ENCODE measurements at places on chromosomes 5 and 9. TPM values are rescaled to one million over a fixed set of nuclear protein-coding genes. Genes with fewer than 3 reads are reported as not detected.

Gene RETREG1
- total RNA-seq: 1.7 TPM

Gene DDX46
- 53.6 TPM for total RNA-seq

Gene NUTM2G
- not detected for total RNA-seq

Gene JADE2
- total RNA-seq: 12.5 TPM

Gene SLC1A1
- 3.9 TPM for total RNA-seq

Gene CDKN2A
- 290 TPM for total RNA-seq

Gene C9
- total RNA-seq: not detected

DNA sequence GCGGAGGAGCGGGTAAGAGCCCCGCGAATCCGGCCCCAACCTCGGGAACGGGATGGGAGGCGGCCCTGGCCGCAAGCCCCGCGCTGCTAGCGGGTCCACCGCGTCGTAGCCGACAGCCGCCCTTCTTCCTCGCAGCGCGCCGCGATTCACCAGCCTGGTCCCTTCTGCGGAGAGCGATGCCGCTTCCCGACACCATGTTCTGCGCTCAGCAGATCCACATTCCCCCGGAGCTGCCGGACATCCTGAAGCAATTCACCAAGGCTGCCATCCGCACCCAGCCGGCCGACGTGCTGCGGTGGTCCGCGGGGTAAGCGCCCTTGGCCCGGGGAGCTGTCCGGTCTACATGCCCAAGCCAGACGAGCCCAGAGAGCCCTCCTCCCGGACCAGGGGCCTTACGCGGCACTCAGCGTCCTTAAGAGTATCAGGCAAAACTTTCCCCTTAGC lies 335 bp downstream of the ROPN1L start:
- no peak for DNase-seq

DNA sequence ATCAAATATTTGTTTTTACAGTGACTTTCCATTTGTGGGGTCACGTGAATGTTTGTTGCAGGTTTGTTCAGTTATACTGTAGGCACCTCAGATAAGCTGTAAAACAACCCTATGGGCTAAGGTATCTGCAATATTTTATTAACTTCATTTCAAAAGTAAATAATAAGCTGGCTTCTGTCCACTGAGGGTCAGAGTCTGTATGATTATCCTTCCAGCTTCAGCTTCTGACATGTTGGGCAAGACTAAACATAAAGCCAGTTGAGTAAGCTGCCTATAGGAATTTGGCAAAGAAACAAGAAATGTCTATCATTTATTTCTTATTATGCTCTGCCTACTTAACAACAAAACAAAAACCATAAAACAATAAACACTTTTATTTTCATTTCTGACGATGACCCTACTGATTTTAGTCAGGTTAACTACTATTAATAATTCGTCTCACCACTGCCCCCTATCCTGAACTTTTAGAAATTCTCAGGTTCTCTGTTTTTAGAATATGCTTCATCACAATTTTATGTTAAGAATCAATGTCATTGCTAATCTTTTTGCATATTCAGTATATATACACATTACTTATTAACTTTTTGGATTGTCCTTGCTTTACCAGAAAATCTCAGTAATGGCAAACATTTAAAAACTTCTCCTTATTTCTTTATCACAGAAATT lies 413.6 kb upstream of the ADAMTSL1 start:
- DNase-seq: no peak

- no peak for DNase-seq
Measured at GRCh38 chr9:106696804-106697203, 166.2 kb upstream of the ZNF462 start.

DNA sequence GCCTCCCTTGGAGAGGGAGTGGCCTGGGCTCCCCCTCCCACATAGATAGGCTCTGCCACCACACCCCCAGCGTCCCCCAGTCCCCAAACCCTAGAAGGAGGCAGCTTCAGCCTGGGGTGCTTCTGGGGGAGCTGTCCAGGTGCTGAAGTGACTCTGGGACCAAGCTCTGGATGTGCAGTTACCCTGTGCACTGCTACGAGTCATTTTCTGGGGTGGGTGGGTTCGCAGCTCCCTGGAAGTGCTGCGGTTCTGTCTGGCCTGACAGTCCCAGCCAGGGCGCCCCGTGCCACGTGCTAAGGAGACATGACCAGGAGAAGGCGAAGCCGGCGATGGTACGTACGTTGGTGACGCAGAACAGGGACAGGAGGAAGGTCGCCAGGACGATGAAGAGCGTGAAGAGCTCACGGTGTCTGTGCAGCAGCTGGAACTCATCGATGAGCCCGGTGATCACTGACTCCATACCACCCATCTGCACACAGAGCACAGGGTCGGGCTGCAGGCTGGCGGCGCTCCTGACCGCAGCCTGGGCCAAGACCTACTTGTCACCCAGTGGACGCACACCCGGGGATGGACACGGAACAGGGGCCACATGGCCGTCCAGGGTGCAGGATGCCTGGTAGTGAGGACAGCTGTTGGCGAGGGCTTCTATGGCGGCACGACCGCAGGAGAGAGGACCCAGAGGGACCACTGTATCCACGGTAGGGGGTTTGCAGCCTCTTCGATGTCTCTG lies 35.7 kb downstream of the SLC6A3 start:
- DNase-seq: no peak

DNA sequence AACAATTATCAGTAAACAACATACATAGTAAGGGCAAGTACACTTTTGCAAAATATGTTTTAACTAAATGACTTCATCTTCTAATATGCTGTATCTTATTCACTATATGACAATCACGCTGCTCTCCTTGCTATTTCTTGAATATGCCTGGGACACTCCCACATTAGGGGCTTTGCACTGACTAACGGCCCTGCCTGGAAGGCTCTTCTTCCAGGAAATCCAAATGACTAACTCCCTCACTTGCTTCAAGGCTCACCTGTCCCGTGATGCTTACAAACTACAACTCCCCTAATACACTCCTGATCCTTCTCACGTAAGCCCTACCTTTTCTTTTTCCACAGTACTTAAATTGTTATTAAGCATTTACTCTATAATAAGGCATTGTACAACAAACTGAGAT lies 10.6 kb downstream of the ERP44 start:
- DNase-seq: no peak

DNA sequence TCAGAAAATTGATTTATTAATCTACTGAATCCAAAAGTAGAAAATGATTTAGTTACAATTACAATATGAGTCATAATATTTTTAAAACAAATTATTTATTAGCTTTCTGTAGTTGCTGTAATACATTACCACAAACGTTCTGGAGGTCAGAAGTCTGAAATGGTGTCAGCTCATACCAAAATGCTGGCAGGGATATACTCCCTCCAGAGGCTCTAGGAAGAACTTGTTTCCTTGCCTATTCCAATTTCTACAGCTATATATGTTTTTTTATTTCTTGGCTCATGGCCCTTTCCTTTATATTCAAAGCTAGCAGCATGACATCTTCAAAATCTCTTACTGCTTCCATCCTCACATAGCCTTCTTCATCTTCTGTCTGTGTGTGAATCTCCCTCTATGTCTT lies 667.9 kb upstream of the ITGA1 start:
- no peak for DNase-seq

- DNase-seq: no peak
Measured at GRCh38 chr9:109893241-109893640, 113.2 kb downstream of the PALM2AKAP2 start.

DNA sequence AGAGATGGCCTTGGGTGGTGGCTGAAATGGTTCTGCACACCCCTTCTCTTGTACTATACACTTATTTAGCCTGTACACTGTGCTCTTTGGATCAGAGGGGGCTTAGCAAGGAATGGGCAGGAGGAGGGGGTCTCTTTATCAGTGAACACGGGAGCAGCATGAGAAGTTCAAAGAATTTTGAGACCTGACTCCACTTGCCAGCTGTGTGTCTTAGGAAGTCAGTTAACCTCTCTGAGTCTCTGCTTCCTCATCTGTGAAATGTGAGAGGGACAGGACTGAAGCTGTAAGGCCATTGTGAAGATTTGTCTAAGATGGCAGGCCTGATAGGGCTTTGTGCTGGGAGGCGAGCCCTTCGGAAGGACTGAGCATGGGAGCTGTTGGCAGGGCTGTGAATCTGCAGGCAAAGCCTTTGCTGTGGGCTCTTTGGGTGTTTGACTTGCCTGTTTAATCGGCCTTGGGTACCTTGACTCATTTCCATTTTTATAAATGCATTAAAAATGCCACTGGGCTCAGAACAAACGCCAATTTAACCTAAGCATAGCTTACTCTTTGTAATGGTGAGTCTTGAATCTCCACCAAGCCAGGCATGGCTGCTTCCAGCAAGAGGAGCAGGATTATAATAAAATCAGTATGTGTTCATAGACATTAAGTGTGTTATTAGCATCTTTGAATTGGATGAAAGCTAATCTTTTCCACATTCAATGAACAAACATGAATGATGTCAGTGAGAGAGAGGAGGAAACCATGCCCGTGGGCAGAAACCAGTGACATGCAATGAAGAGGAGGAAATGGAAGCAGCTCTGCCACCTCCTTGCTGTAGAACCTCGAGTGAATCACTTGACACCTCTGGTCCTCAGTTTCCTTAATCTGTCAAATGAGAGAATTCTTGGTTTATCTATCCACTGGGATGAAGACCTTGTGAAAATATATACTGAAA lies 89.4 kb downstream of the MACROH2A1 start:
- DNase-seq: no peak

- DNase-seq: no peak
Measured at GRCh38 chr9:13648068-13648467, 368.6 kb upstream of the MPDZ start.

DNA sequence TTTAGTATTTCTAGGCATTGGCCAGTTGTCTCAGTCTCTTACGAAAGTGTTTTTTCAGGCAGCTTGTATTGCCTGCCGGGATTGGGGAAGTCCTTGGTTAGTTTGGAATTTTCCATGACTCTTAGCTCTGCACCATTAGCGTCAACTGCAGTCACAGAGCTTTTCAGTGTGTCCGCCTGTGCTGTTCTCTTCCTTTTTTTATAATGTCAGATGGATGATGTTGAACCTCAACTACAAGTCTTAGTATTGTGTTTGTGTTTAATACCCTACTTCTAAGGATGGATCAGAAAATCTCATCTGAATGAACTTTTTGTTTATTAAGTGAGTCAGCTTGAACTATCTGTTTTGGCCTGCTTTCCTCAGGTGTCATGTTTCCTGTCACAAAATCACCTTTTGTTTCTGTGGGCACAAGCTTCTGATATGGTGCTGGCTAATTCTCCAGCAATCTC lies 33.1 kb downstream of the ATP6V0E1 start:
- DNase-seq: no peak

GRCh38 chr9:94918038-94918753 lies 191.7 kb downstream of the AOPEP start:
- no peak for DNase-seq

- no peak for DNase-seq
Measured at GRCh38 chr5:172909931-172910502, 49.2 kb upstream of the RPL26L1 start.

DNA sequence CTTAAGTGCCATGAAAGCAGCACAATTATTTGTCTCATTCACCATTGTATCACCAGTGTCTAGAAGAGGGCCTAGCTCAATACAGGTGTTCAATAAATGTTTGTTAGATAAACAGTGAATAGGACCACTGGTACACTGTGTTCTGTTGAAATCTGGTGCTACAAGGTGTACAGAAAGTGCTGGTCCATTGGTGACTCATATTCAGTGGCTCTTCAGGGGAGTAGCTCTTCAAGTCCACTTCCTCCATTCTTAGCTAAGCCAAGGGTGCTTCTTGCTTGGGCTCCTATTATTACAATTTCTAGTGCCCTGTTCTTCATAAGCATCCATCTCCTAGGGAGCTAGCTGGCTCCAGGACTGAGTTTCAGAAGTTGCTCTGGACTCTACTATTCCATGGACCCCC lies 6.4 kb upstream of the FCHO2 start:
- DNase-seq: no peak

GRCh38 chr5:2032432-2032831 lies 149.7 kb upstream of the IRX4 start:
- DNase-seq: no peak

DNA sequence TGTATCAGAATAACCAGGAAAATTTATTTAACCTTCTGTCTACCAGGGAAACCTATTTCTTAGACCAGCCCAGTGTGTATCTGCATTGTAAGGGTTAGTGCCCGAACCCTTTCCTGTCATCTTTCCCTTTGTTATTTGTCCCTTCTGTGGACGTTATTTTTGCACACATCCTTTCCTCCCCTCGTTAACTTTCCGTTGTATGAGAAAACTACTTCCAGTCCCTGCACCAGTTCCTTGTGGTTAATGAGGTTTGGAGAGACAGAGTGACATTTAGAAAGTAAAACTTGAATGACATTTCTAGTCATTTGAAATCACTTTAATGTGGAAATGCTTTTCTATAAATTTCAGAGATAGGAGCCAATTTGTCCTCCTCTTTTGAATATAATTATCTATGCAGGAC lies 4.3 kb upstream of the IFNB1 start:
- DNase-seq: no peak

DNA sequence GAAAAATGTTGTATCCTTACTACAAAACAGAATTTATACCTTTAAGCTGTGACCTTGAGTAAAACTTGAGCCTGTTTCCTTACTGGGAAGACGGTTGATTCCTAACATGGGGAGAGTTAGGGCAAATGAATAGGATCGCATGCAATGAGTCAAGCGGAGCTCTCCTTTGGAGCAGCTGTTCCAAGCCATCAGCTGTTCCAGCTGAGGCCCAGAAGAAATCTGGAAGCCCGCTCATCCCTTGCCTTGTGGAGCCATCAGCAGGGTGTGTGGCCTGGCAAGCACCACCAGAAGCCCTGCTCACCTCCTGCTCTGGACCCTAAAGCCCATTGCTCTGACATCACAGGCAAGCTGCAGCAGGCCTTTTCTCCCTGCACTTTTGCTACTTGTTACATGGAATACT lies 8.0 kb downstream of the KIAA1191 start:
- no peak for DNase-seq

GRCh38 chr5:150787656-150788055 lies 9.1 kb downstream of the SMIM3 start:
- no peak for DNase-seq

GRCh38 chr5:58849223-58849622 lies 266.3 kb downstream of the RAB3C start:
- DNase-seq: no peak

- no peak for DNase-seq
Measured at GRCh38 chr5:92678640-92679039, 902.4 kb downstream of the NR2F1-AS1 start.

DNA sequence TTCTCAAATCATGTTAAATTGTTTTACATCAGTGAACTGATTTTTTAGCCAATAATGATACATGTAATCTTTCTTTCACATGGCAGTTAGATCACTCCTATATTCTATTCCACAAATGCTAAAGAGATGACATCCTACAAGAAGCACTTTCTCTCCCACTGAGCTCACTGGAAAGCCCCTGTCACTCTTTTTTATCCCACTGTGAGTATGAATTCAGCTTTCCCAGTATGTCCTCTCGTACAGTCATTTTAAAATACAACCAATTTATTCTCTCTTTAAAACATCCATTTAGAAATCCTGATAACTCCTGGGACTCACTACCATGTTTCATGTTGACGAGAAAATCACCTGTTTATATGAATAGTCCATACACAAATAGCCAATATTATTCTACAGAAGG lies 599.9 kb downstream of the SEMA5A start:
- no peak for DNase-seq

DNA sequence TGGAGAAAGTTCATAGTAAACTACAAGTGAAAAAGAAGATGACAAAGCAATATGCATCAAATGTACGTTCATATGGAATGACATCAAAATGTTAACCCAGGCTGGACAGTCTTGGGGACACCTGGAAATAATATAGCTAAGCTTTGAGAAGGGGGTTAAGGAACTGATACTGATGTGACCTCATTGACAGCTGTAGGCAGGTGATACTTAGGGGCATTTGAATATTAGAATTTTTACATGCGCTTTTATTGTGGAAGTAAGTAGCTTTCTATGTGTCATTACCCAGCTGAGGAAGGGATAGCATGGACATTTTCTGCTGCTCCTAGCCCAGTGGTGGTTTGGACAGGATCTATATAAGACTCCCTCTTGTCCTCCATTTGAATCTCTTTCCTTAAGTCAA lies 299.7 kb downstream of the CWC27 start:
- DNase-seq: no peak
